Motor neuron (in vitro differentiated cells): ENCODE measurements at places on chromosomes 1 and 21. TPM values are rescaled to one million over a fixed set of nuclear protein-coding genes. Genes with fewer than 3 reads are reported as not detected.

DNA sequence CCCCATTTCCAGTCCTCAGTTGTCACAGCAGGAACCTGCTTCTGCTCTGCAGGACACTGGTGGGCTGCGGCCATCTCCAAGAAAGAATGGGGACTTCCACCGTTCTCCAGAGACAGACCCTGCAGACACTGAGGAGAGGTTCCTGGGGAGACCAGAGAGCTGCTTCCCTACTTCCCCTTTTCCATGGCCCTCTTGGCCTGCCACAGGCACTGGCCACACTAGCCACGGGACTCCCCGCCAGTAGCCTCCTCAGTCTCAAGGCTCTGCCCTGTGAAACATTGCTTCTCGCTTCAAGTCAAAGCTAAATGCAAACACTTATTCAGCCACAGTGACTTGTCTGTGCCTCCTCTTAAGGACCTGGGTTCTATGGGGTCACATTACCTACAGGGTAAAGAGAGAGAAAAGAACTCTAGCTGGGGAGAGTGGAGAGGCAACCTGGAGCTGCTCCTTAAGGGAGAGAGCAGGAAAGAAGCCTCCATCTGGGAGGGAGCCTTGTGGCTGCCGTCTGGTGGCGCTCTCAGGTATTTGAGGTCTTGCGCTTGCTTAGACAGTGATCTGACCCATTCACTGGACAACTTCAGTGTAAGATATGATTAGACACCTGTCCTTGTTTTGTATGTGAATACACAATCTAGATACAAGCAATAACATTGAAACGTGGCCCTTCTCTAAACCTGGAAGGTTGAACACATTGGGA is 5.4 kb upstream of the SLAMF8 start:
- ATAC-seq: no peak

- peak; percentile 33 for ATAC-seq
Measured at GRCh38 chr1:64246294-64246917, 43.0 kb downstream of the UBE2U start.

- no peak for ATAC-seq
Measured at GRCh38 chr1:86356247-86356646, 39.9 kb downstream of the ODF2L start.

GRCh38 chr1:16367258-16367967 is 371 bp downstream of the SZRD1 start:
- ATAC-seq: peak; percentile 84

- ATAC-seq: peak; percentile 33
Measured at GRCh38 chr1:40270152-40270834, 12.3 kb downstream of the ZMPSTE24 start.

- ATAC-seq: no peak
Measured at GRCh38 chr1:23699280-23700179, 7.9 kb downstream of the RPL11 start.

DNA sequence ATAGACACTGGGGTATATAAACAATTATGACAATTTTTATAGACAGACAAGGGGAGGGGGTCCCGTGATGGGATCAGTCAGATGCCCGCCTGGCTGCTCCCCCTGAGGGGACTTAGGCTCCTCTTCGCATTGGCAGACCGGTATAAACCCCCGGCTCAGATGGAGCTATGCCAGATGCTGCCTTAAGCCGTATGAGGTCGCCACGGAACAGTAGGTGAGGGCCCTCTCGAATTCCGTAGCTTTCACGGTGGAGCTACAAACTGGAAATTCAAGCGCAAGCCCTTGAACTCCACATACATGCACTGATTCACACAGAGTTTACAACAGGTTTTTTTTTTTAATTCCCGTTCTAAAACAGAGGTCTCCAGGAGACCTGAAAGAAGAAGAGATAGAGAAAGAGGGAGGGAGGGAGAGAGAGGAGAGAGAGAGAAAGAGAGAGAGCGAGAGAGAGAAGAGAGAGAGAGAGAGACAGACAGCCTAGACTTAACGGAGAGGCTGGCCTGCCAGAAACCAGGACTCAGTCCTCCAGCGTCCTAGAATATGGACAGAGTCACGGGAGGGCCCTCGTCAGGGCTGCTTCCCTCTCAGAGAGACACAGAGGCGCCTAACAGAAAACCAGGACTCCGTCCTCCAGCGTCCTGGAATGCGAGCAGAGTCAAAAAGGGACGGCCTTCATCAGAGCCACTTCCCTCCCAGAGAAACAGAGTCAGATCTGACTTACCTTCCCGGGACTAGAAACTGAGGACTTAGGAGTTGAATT is 24.4 kb upstream of the TMEM54 start:
- no peak for ATAC-seq

DNA sequence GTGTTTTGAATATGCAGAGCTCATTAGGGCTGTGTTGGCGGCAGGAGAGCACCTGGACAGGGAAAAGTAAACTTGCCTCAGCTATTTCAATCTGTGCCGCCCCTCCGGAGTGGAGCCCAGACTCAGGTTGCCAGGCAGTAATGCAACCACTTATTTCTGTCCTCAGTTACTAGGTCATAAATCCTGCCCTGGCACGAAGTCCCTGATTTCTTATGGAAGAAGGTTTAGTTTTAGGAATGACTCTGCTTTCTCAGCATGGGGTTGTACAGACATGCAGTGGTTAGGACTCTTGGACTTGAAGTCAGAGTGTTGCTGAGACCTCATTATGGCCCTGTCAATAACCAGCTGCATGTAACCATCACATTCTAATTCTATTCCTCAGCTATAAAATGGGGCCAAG is 98.3 kb upstream of the FGGY start:
- ATAC-seq: peak; percentile 95

GRCh38 chr1:15110128-15110866 is 43.2 kb upstream of the TMEM51 start:
- no peak for ATAC-seq

GRCh38 chr1:20484519-20485462 is 1.2 kb downstream of the CAMK2N1 start:
- ATAC-seq: peak; percentile 2

The HSD11B1 gene
- 0.63 TPM in 1 of 2 replicates, not detected in the other for total RNA-seq

The GBP6 gene
- not detected in 2 replicates for total RNA-seq

The SPOCD1 gene
- 0.27 and 0.36 TPM in 2 replicates for total RNA-seq

The NRDC gene
- total RNA-seq: 89.0 and 96.0 TPM in 2 replicates

The FCRL3 gene
- 1.2 and 1.6 TPM in 2 replicates for total RNA-seq

The CRP gene
- total RNA-seq: not detected in 2 replicates
